ENCODE measurements at places on chromosomes 2 and 18.

DNA sequence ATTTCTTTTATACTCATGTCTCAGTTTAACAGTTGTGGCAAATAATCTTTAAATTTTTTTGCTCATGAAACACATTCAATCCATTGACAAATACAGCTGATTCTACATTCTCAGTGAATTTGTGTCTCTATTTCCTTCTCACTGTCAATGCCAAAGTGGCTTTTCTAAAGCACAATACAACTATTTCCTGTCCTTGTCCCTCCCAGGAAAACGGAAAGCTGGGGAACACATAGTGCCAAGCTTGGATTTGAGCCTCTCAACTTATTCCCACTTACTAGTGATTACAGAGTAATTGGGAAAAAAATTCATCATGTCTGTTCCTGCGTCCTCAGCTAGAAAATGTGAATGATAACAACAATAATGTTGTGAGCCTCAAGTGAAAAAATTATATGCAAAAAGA lies 899.7 kb upstream of the CDH2 start:
- no peak for DNase-seq

DNA sequence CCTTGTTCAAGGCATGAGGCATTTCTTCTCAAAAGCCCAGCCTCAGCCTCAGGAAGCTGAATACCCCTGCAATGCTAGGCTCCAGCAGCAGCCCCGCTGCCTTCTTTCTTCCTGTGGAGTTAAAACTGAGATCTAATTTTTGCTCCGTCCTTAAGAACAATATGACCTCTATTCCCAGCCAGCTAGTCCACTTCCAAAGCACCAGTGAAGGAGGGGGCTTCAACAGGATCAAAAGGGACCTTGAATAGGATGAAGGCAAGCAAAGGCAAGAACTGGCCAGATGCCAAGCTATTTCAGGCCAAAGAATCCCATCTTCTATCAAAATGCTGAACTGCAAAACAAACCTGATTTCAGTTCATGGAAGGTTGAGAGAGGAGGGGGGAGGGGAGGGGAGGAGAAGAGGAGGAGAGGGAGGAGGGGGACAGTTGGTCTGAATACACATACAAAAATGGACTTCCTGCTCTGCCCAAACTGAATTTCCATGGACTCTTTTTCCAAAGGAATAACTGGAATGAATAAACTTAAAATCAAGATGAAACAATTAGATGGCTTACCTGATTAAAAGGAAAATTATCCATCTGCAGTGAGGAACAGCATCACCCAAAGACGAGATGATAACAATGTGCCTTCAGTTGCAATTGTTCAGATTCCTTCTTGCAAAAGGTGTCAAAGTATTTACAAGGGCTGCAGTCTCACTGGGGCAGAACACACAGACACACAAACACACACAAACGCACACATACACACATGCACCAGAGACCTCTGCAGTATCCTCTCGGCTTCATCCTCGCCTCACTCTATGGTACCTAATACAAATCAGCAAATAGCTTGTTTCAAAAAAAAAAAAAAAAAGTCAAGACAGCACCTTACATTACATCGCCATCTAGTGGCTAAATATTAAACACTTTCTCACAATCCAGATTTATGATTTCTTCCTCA lies at the start of gene SCN1A:
Gene SCN1A (minus strand): TSS at position 804 of the 939 bp plus-strand sequence. CDS start 54,399 bp downstream, outside the sequence.
- no peak for DNase-seq

DNA sequence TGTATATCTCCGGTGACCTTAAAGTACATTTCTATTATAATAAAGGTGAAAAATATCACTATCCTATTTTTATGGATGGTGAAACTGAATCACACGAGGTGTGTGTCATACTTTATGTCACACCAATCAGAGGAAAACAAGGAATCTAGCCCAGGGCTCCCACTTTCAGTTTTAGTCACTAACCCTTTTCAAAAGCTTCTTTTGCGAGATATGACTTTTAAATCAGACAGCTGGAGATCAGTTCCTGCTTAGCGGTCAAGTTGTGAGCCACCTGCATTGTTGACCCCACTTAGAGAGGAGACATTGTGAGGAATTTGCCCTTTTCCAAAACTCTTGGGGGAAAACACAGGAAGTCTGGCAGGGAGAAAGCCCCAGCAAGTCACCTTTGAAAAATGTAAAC lies 70.5 kb downstream of the CPS1 start:
- DNase-seq = no peak

DNA sequence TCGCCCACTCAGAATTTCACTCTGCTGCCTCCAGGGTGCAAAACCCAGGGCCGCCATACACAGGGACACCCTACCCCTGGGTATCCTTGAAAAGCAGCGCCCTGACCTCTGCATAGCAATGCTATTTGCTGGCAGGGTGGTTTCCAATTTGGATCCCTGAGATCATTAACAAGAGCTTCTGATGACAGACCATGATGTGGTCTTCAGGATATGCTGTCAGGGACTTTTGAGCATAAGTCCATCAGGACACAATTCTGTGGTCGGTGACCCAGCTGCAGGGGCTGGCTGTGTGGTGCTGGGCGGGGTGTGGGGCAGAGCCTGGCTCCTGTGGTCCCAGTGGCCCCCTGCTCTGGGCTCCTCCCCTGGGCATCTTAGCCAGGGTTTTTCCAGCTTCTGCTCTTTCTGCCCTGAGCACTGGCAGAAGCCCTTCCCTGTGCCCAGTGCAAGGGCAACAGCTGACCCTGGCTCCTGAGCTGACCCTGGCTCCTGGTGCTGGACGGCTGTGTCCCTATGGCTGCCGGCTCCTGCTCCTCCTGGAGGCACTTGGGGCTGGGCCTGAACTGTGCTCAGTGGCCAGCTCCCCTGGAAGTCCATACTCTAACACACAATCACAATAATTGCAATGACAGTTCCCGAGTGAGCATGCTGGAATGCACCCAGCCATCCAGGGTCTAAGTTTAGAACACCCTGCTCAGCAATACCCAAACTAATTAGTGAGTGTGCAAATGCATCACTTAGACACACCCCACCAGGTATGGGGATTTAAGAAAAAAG lies 271.5 kb downstream of the HDAC4 start:
- no peak for DNase-seq

DNA sequence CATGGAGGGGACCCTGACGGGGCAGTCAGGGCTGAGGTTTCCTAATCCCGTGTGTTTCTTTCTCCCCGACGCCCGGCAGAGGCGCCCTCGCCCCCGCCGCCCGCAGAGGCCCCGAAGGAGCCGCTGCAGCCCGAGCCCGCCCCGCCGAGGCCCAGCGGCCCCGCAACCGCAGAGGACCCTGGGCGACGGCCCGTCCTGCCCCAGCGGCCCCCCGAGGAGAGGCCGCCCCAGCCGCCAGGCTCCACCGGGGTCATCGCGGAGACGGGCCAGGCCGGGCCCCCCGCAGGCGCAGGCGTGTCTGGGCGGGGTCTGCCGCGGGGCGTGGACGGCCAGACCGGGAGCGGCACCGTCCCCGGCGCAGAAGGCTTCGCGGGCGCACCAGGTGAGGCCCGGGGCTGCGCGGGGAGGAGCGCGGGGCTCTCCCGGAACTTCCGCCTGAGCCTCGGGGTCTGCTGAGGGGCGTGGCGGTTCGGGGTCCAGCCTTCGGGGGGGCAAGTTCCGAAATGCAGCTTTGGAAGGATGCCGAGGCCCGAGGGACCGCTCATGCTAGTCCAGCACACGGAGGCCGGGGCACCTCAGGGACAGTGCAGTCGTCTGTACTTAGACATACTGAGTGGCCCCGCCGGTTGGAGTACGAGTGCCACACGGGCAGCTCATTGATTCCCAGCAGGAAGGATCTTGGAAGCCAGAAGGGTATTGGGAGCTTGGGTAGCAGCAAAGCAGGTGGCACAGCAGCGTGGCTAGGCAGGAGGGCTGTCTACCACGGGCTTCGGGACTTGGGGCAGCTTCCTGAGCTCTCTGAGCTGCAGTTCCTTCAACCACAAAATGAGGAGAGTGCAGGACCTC lies 60.1 kb downstream of the EMILIN2 start:
- DNase-seq = peak; percentile 55

DNA sequence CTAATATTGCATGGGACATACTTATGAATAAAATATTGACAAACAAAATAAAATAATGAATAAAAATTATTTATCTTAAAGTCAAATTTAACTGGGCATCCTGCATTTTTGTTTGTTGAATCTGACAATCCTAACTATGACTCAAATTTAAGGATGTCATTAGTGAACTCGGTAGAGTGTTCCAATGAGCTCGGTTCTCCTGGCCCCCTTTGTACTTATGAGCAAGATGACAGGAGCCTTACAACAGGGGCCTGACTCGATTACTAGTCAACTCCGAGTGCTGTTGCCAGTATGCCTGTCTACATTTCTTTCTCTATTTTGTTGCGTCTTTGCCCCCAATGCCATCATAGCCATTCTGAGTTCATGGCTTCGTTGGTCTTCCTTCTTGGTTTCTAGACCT lies 40.3 kb downstream of the HRH4 start:
- no peak for DNase-seq

DNA sequence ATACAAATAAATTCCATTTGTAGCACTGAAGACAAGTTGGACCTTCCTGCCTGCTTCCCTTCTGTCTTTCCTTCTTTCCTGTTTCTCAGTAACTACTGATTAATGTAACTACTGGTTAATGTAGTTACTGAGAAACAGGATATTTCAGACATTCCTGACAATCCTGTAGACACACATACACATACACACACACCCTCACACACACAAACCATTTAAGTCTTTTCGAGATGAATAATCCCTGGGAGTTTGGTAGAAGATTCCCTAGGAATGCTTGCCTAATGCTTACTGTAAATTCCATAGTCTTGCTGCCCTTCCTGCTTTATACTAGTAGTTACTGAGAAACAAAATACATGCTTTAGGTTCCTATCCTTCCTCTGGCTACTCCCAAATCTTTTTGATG lies 83.9 kb downstream of the PIK3C3 start:
- DNase-seq = no peak

DNA sequence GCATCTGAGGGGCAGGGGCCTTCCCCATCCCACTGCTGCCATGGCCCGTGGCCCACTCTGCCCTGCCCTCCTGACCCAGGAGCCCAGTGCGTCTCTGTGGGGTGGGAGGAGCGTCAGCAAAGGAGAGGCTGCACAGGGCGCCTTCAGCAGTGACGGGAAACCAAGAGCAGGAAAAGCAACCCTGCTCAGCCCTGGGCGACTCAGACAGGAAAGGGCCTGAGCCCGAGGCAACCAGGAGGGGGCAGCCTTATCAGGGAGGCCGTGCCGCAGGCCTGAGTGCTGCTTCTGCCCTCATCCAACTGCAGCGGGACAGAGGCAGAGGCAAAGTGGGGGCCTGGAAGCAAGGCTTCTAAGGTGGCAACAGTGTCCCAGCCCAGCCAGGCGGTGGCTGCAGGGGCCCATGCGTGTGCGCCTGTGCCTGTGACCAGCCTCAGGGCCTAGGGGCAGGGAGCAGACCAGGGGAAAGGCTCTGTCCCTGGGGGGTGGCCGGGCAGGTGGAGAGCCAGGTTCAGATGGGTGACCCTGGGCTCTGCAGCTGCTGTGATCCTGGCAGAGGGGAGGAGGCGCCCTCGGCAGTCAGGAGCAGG lies 23.3 kb upstream of the ALPI start:
- DNase-seq = no peak

DNA sequence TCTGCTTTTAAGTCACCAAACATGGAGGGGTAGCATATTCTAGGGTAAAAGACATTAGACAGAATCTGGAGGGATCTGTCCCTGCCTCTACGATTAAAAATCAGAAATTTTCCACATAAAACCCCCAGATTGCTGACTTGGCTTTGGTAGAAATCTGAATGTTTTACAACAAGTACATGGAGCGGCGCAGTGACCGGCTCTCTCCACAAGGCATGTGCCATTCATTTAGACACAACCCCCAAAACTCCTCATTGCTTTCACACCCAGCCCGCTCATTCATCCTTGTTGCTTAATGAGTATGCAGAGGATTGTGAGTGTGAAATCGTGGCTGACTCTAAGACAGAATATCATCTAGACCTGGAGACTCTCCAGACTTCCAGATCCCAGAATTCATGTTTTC lies 140.6 kb downstream of the CNTNAP5 start:
- DNase-seq = no peak

DNA sequence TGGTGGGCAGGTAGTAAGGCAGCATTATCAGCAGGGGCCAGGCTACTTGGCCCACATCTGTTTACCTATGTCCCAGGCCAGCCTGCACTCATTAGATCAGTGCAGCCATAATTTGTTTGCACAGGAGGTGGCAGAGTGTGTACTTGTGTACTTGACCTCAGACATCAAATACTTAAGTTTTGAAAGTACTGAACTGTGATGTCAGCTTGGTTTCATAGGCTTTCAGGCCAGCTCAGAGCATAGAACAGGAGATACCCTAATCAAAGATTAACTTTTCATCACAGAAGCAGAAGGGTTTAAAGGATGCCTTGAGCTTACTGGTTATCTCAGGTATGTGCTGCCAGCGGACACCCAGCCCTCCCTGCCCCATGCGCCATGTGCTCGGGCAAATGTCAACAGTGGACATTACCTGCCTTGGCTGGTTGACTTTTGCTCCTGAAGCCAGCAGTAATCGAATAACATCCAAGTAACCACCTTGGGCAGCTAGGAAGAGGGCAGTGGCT lies 33.2 kb downstream of the ANKRD29 start:
- no peak for DNase-seq

GRCh38 chr2:38480617-38481016 lies 103.5 kb upstream of the ATL2 start:
- DNase-seq = no peak

- DNase-seq = no peak
Measured at GRCh38 chr2:235977445-235977844, 190.7 kb downstream of the GBX2 start.

GRCh38 chr2:234491897-234492296 lies 5.0 kb downstream of the ARL4C start:
- no peak for DNase-seq

DNA sequence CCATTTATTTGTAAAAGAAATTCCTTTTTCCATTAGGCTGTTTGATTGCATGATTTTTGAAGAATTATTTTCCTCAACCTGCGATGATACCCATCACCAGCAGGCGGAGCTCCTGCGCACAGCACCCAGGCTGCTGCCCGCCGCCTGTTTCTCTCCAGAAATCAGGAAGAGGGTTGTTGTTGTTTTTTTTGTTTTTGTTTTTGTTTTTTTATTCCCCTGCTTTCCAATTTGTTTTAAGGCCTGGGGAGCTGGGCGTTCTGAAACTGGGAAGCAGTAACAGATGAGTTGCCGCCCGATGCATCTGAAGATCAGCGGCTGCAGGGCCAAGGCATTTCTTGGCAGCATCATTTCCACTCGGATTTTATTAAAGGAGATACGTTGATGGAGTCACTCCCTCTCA lies 132.1 kb downstream of the MBP start:
- peak; percentile 15 for DNase-seq

DNA sequence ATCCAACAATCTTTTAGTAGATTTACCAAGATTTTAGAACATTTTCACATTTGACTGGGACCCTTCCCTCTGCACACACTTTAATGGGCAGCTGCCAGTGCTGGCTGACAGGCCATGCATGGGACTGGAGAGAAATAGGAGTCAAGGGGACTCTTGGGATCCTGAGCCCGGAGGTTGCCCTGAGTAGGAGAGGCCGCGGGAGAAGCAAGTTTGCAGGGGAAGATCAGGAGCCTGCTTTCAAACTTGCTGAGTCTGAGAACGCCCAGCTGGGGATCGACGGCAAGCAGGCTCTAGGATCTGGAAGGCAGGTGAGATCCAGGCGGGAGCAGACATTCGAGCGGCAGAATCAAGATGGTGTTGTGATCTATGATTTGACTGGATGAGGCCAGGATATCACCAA lies 186.1 kb downstream of the HDAC4 start:
- DNase-seq = no peak

- DNase-seq = no peak
Measured at GRCh38 chr2:164335947-164336346, 285.3 kb downstream of the GRB14 start.

Data from stimulated activated CD4-positive, alpha-beta T cell treated with anti-CD3 and anti-CD28 coated beads, Interleukin-4, amount 100 ng/mL, for 4 hours (primary cell).